Neural crest cell (in vitro differentiated cells): ENCODE measurements at places on chromosomes 3 and 15. TPM values are rescaled to one million over a fixed set of nuclear protein-coding genes. Genes with fewer than 3 reads are reported as not detected.
A peak's percentile ranks its signal among the peaks of the same experiment; 100 is the strongest.

SPINT1 gene
- total RNA-seq = 1.0 and 1.3 TPM in 2 replicates

FBXW12 gene
- total RNA-seq = 0.44 and 0.68 TPM in 2 replicates

MRPS25 gene
- 60.9 and 62.0 TPM in 2 replicates for total RNA-seq

PRKCI gene
- 33.4 and 40.9 TPM in 2 replicates for total RNA-seq

EIF4E3 gene
- 8.9 TPM in 2 replicates for total RNA-seq

TP63 gene
- total RNA-seq = 0.21 TPM in 1 of 2 replicates, not detected in the other

UROC1 gene
- not detected in 2 replicates for total RNA-seq

GOLGA8R gene
- 0.58 and 0.82 TPM in 2 replicates for total RNA-seq

CHRD gene
- total RNA-seq = 3.2 and 4.0 TPM in 2 replicates

ISG20 gene
- 1.1 and 1.5 TPM in 2 replicates for total RNA-seq

MESP2 gene
- 0.36 and 0.42 TPM in 2 replicates for total RNA-seq

CEMIP gene
- 0.30 and 0.33 TPM in 2 replicates for total RNA-seq

PPP2R3A gene
- total RNA-seq = 16.4 and 17.1 TPM in 2 replicates

MME gene
- total RNA-seq = 0.52 and 0.91 TPM in 2 replicates

CATSPER2 gene
- 2.7 and 2.8 TPM in 2 replicates for total RNA-seq

GRCh38 chr3:113241292-113242095 is 30.1 kb downstream of the BOC start:
- peaks cover 83% of the 10 kb centered on the region for H3K4me1 ChIP-seq
- H3K27me3 ChIP-seq = peaks cover 5% of the 10 kb centered on the region
- peak overlapping the region; percentile 99 for H3K27ac ChIP-seq
- peak overlapping the region; percentile 89 for H3K4me3 ChIP-seq
- peaks cover 8% of the 10 kb centered on the region for H3K36me3 ChIP-seq

- no peak overlapping the region for H3K27ac ChIP-seq
- no peak overlapping the region for H3K4me3 ChIP-seq
- no peaks in the 10 kb centered on the region for H3K36me3 ChIP-seq
- peaks cover 3% of the 10 kb centered on the region for H3K27me3 ChIP-seq
- peaks cover 4% of the 10 kb centered on the region for H3K4me1 ChIP-seq
These were observed 19.2 kb downstream of the PXK start for GRCh38 chr3:58351920-58352319.

GRCh38 chr3:66378256-66378655 is 122.6 kb downstream of the LRIG1 start:
- peak overlapping the region; percentile 19 for H3K4me3 ChIP-seq
- H3K27ac ChIP-seq = no peak overlapping the region
- H3K4me1 ChIP-seq = peaks cover 27% of the 10 kb centered on the region
- peaks cover 54% of the 10 kb centered on the region for H3K36me3 ChIP-seq
- DNase-seq = peak; percentile 45

DNA sequence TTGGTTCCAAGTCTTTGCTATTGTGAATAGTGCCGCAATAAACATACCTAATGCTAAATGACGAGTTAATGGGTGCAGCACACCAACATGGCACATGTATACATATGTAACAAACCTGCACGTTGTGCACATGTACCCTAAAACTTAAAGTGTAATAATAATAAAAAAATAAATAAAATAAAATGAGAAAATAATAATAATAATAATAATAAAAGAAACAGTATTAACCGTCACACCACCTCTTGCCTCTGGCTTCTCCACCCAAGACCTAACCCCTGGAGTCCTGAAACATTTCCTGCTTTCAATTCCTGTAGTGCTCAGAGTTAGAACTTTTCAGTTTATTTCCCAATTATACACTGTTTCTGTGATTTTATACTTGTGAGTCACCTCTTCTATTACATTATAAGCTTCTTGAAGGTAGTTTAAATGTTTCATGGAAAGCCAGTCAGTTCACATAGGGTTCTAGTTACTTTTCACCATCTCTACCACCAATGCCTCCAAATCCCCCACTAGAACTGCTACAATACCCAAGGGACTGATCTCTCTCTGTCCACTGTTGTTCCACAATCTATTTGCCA is 18.4 kb upstream of the GHSR start:
- peaks cover 2% of the 10 kb centered on the region for H3K27me3 ChIP-seq
- H3K36me3 ChIP-seq = peaks cover 3% of the 10 kb centered on the region
- DNase-seq = no peak
- no peak overlapping the region for H3K27ac ChIP-seq
- no peaks in the 10 kb centered on the region for H3K4me1 ChIP-seq
- H3K4me3 ChIP-seq = no peak overlapping the region

DNA sequence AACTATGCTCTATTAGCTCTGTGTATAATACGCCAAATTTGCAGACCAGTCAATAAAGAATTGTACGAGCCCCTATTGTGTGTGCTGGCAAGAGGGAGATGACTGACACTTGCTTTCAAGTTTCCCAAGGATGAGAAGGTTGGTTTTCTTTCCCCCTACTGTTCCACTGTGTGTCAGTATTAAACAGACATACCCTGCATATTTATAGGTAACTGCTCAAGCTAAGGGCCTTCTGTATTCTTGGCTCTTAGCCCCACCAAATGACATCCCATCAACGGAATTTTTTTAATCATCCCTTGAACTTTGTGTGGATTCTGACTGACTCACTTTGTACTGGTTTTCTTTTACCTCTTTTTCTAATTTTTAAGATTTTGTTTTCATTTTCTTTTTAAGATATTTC is 60.6 kb upstream of the GYG1 start:
- no peaks in the 10 kb centered on the region for H3K36me3 ChIP-seq
- DNase-seq = no peak
- H3K27me3 ChIP-seq = no peaks in the 10 kb centered on the region
- H3K4me1 ChIP-seq = peaks cover 4% of the 10 kb centered on the region
- H3K4me3 ChIP-seq = no peak overlapping the region

DNA sequence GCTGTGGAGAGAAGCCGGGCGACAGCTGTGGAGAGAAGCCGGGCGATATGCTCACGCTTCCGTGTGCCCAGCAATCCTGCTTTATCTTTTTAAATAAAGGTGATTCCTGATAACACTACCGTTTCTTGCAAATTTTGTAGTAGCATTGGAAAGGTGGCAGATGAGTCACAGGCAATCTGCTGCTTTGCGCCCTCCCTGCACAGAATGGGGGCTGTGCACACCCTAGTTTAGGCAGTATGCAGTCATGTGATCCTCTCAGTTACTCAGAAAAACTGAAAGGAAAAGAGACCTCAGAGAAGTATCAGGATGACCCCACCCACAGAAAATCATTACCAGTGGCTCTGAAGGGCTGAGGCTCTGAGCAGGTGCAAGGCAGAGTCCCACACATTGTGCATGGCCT is 24.9 kb upstream of the TMCC1 start:
- H3K27me3 ChIP-seq = peaks cover 3% of the 10 kb centered on the region
- H3K4me1 ChIP-seq = no peaks in the 10 kb centered on the region
- no peak overlapping the region for H3K27ac ChIP-seq
- H3K4me3 ChIP-seq = no peak overlapping the region

DNA sequence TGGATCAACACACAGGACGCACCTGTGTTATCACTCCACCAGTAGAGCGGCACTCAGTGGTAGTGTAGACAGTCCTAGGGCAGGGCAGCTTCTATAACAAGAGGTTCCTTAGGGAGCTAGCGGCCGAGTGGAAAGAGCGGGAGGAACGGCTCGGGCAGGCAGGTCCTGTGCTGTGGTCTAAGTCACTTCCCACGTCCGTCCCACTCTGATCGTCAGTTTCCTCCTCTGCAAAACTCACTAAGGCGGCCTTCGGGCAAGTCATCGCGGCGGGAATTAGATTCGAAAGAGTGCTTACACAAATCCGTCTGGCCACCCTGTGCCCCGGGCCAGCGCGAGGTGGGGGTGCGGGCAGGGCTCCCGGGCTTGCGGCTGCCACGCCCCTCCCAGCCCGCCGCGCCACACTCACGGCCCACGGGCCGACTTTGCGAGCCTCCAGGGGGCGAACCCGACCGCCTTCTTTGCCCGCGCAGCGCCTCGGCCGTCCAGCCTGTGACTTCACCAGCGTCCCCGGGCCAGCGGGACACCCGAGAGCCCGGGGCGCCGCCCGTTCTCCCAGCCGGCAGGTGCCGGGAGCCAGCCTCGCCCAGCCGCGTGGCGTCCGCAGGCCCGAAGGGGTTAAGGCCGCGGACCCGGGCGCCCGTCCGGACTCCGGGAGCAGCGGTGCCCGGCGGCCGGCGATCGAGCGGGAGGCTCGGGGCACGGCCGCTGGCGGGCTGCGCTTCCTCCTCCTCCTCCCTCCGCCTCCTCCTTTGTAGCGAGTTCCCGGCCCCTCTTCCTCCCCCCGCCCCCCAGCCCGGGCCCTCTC is 416 bp upstream of the CORO2B start:
- H3K4me3 ChIP-seq = peak overlapping the region; percentile 93
- peak; percentile 74 for DNase-seq
- peaks cover 12% of the 10 kb centered on the region for H3K27me3 ChIP-seq
- peaks cover 53% of the 10 kb centered on the region for H3K4me1 ChIP-seq
- no peak overlapping the region for H3K27ac ChIP-seq
- H3K36me3 ChIP-seq = no peaks in the 10 kb centered on the region

- H3K27me3 ChIP-seq = no peaks in the 10 kb centered on the region
- H3K4me1 ChIP-seq = no peaks in the 10 kb centered on the region
- H3K4me3 ChIP-seq = no peak overlapping the region
- no peak overlapping the region for H3K27ac ChIP-seq
- H3K36me3 ChIP-seq = no peaks in the 10 kb centered on the region
These were observed 515.0 kb downstream of the FGF12 start for GRCh38 chr3:192212335-192212734.

- no peak overlapping the region for H3K4me3 ChIP-seq
- H3K27ac ChIP-seq = no peak overlapping the region
- no peaks in the 10 kb centered on the region for H3K4me1 ChIP-seq
- H3K27me3 ChIP-seq = no peaks in the 10 kb centered on the region
- peaks cover 5% of the 10 kb centered on the region for H3K36me3 ChIP-seq
These were observed 31.3 kb downstream of the RPL39L start for GRCh38 chr3:187107989-187108388.

GRCh38 chr3:70582803-70583202 is 270.4 kb upstream of the MDFIC2 start:
- H3K4me3 ChIP-seq = no peak overlapping the region
- no peak for DNase-seq
- H3K36me3 ChIP-seq = no peaks in the 10 kb centered on the region

GRCh38 chr15:69853544-69853951 is 244.2 kb downstream of the TLE3 start:
- no peak overlapping the region for H3K27ac ChIP-seq
- no peaks in the 10 kb centered on the region for H3K36me3 ChIP-seq
- peaks cover 53% of the 10 kb centered on the region for H3K4me1 ChIP-seq
- no peak overlapping the region for H3K4me3 ChIP-seq
- H3K27me3 ChIP-seq = peaks cover 88% of the 10 kb centered on the region

- no peak overlapping the region for H3K4me3 ChIP-seq
- no peak for DNase-seq
- H3K27me3 ChIP-seq = no peaks in the 10 kb centered on the region
These were observed 18.5 kb downstream of the CNOT10 start for GRCh38 chr3:32703491-32703972.

GRCh38 chr15:59473226-59473625 is 35.2 kb downstream of the FAM81A start:
- no peak overlapping the region for H3K4me3 ChIP-seq
- H3K4me1 ChIP-seq = no peaks in the 10 kb centered on the region
- H3K27me3 ChIP-seq = no peaks in the 10 kb centered on the region
- peaks cover 5% of the 10 kb centered on the region for H3K36me3 ChIP-seq
- no peak for DNase-seq
- no peak overlapping the region for H3K27ac ChIP-seq

DNA sequence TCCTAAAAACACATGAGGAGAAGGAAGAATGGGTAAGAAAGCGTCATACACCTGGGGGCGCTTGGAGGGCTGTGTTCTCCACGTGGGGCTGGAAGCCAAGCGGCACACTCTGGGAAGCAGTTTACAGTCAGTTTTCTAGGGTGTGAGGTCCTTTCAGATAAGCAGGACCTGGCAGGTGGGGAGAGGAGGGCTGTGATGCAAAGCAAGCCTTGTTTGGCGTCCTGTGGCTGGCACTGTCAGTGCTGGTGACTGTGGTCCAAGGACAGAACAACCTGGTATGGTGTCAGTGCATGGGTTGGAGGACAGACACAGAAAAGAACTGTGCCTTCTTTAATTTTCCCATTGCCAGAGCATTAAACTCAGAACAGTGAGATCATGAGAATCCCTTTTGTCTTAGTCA is 260.7 kb upstream of the NR2E3 start:
- H3K36me3 ChIP-seq = no peaks in the 10 kb centered on the region
- peaks cover 3% of the 10 kb centered on the region for H3K27me3 ChIP-seq
- H3K4me1 ChIP-seq = peaks cover 42% of the 10 kb centered on the region
- no peak overlapping the region for H3K4me3 ChIP-seq
- no peak for DNase-seq

GRCh38 chr15:69718916-69719315 is 266.3 kb downstream of the RPLP1 start:
- H3K4me1 ChIP-seq = peaks cover 3% of the 10 kb centered on the region
- H3K27me3 ChIP-seq = peaks cover 11% of the 10 kb centered on the region
- no peak overlapping the region for H3K27ac ChIP-seq
- no peaks in the 10 kb centered on the region for H3K36me3 ChIP-seq
- no peak for DNase-seq

DNA sequence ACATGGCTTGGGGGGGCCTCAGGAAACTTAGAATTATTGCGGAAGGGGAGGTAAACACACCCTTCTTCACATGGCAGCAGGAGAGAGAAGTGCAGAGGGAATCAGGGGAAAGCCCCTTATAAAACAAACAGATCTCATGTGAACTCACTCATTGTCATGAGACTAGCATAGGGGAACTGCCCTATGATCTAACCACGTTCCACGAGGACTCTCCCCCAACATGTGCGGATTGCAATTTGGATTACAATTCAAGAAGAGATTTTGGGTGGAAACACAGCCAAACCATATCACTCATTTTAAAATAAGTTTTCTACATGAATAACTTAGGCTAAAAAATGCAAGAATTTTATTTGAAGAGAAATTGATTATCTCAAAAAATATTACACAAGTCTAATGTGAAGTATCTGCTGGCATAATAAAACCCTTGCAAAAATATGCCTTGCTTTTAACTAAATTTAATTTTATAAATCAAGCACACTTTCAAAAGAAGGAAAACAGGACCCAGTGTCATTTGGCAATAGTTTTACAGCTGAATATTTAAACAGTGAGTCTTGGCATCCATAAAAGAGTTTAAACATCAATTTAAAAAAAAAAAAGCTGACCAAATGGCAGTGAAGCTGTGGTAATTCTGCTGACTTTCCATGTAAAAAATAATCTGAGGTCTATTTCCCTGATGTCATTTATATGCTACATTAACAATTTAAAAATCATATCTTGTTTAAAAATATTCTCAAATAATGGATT is 1057.2 kb downstream of the NAALADL2 start:
- H3K36me3 ChIP-seq = peaks cover 4% of the 10 kb centered on the region
- no peak overlapping the region for H3K27ac ChIP-seq
- no peaks in the 10 kb centered on the region for H3K4me1 ChIP-seq
- H3K27me3 ChIP-seq = no peaks in the 10 kb centered on the region
- H3K4me3 ChIP-seq = no peak overlapping the region
- no peak for DNase-seq

GRCh38 chr3:189981668-189982067 is 139.0 kb downstream of the P3H2 start:
- no peak overlapping the region for H3K27ac ChIP-seq
- DNase-seq = no peak
- no peaks in the 10 kb centered on the region for H3K27me3 ChIP-seq
- no peaks in the 10 kb centered on the region for H3K4me1 ChIP-seq
- H3K36me3 ChIP-seq = no peaks in the 10 kb centered on the region
- H3K4me3 ChIP-seq = no peak overlapping the region

- H3K27ac ChIP-seq = peak overlapping the region; percentile 66
- no peak overlapping the region for H3K4me3 ChIP-seq
- DNase-seq = no peak
- no peaks in the 10 kb centered on the region for H3K27me3 ChIP-seq
These were observed 46.6 kb downstream of the SMAD6 start for GRCh38 chr15:66748708-66749035.
